ENCODE measurements at places on chromosomes 12 and 14.

DNA sequence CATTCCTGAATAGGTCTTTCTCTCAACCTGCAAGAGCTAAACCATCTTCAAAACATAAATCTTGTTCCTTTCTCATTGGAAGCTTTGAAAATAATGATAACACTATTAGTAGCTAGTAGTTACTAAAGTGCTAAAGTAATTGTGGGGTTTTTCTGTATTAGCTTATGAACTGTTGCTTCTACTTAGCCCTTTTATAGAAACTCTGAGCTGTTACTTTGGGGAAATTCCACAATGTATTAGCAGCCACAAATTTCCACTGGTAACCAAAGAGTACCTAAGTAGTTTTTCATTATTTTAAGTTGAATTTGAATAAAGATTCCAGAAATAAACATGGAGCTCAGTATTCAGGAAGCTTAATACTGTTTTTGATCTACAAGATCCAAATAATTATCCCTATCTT is 6.4 kb upstream of the MAPK1IP1L start:
- DNase-seq, result no peak

DNA sequence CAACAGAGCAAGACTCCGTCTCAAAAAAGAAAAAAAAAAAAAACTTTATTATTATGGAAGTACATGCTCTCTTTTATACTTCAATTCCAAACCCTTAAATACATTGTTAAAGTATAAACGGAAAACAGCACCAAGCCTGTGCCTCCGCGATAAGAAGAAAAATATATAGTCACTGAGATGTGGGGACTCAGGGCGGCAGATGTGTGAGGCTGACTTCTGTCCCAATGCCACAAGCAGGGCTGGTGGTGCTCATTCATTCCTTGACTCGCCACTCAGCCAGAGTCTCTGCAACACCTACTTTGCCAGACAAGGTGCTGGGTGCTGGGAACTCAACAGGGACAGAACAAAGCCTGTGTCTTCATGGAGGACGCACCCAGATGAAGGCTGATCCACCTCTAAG is 13.8 kb downstream of the LGMN start:
- DNase-seq, result no peak

DNA sequence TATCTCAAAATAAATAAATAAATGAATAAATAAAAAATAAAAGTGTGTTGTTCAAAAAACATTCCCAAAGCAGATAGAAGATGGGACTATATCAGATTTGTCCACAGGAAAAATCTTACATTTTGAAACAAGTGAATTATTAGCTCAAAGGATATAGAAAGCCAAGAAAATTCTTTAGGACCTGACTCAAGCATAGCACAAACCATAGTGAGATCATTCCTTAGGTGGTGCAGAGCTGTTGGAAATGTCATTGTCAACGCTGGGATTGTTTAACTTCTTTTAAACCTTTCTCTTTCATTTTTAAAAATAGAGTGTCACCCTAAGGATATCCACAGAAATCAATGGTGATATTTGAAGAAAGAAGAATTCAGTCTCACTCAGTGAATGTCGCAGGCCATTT is 43.5 kb downstream of the DRAM1 start:
- no peak for DNase-seq

DNA sequence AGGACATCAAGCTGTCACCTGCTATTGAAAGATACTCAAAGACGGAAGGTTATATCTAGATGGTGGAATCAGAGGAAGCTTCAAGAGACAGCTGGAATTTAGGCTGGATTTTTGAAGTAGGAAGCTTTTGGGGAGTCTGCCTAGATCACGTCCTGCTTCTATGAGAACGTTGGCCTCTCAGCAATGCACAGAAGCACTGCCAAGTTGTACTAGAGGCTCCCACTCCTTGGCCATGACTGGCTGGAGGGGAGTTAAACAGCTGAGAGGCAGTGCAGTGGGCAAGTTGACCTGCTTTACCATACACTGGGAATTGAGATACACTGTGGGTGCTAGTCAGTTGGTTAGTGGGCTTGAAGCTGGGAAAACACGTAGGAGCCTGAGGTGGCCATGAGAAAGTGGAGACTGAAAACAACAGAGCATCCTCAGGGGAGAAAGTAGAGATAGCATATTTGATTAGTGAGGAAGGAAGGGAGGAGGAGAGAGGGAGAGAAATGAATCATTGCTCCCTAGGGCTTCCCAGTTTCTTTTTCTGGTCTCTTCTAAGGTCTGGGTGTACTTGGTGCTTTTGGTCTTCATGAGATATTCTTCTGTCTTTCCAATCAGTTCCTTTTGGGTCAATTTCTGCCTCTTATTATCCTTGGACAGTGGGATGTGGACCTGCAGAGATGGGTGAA is 110.8 kb downstream of the EMP1 start:
- DNase-seq, result no peak

DNA sequence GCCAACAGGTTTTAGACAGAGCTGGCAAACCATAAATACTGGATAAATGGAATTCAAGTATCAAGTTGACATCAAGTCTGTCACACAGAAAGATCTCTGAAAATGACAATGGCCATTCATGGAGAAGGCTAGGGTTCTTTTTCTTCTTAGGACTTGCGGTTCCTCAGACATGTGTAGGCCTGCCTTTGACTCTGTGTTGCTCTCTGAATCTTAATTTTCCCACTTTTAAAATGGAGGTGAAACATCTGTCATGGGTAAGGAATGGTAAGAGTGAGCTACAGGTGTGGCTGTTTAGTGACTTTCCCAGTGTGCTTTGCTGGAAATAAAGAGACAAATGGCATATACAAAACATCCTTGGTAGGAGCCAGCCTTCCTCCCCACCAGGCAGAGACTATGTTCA is 79.2 kb downstream of the PTCSC3 start:
- no peak for DNase-seq

DNA sequence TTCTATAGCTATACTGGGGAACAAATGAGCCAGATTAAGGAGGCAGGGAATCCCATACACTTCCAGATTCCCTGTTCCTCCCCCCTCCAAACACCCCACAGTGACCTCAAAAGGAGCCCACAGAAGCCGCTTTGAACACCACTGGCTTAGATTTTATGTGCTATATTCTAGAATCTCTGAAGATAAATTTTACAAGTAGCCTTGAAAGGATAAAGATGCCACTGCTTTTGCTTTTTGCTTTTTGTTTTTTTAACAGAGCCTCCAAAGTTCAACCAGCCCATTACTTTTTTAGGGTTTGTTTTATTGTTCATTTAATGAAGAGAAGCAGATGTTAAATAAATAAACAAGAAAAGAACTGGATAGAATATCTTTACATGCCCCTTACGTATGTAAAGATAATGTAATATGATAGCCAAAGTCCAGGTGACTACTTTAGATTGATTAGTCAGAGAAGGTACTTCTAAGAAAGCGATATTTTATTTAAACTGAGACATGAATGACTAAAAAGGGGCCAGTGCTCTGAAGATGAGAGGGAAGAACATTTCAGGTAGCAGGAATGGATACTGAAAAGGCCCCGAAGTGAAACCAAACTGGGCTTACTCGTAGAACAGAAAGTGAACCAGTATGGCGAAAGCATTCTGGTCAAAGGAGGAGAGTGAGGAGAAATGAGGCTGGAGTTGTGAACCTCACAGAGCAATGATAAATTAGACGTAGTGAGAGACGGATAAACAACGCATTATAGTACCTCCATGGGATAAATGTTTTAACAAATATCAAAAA is 44.6 kb downstream of the DUSP6 start:
- DNase-seq, result no peak

- DNase-seq, result no peak
These were observed 322.3 kb downstream of the DUSP6 start for GRCh38 chr12:89029961-89030360.

- DNase-seq, result no peak
These were observed 335.6 kb downstream of the SYT1 start for GRCh38 chr12:79200176-79200575.

DNA sequence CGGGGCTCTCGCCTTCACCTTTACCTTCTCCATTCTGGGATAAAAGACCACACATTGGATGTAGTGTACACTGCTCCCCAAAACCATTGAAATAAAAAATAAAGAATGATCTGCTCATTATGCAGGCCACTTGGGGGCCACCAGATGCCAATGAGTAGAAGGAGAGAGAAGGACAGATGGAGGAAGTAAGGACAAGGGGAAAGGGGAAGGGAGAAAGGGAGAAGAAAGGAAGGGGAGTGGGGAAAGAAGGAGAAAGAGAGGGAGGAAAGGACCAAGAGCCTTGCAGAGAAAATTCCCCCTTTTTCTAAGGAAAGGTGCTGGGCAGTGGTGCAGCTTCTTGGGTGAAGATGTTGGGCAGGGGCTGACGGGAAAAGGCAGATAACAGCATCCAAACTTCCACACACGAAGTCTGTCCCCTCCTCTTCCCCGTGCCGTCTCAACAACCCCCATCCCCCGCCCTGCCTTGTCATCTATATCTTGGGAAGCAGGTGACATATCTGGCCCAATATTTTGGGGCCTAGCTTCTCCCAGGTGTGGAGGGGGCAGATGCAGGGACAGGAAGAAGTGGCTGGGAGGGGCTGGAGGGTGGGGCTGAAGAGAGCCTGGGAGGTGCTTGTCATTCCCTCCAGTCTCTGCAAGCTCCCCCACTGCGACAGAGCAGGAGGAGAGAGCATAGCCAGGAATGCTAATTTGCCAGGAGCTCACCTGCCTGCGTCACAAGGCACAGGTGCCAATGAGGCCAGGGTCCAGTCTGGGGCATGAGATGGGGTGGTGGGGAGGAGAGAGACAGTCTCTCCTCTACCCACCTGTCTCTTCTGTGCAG is 107.5 kb downstream of the SINHCAF start:
- DNase-seq, result no peak

GRCh38 chr14:51862176-51862796 is 1.9 kb downstream of the GNG2 start:
- no peak for DNase-seq

DNA sequence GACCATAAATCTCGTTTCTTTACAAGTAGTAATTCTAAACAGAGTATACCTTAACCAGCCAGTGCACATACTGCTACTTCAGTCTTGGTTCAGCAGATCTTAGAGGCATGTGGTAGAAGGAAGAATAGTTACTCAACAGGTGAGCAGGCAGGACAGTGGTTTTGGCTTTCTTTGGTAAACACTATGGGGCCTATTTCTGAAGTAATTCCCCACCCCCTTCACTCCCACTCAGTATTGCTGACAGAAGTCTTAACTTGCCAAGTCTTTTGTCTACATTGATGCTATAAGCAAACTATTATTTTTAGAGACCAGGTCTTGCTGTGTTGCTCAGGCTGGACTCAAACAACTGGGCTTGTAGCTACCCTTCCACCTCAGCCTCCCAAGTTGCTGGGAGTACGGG is 68.5 kb downstream of the FBXO34 start:
- peak; percentile 65 for DNase-seq

- peak; percentile 25 for DNase-seq
These were observed 363 bp upstream of the LMO3 start for GRCh38 chr12:16606201-16606849.

DNA sequence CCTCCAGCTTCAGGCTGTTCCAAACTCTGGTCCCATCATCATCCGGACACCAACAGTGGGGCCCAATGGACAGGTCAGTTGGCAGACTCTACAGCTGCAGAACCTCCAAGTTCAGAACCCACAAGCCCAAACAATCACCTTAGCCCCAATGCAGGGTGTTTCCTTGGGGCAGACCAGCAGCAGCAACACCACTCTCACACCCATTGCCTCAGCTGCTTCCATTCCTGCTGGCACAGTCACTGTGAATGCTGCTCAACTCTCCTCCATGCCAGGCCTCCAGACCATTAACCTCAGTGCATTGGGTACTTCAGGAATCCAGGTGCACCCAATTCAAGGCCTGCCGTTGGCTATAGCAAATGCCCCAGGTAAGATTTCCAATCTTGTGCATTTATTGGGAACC is 3.3 kb downstream of the SP1 start:
- DNase-seq, result no peak

- DNase-seq, result no peak
These were observed 1089.8 kb downstream of the FLRT2 start for GRCh38 chr14:86619726-86620125.

GRCh38 chr12:124445121-124445718 is 122.2 kb downstream of the NCOR2 start:
- DNase-seq, result no peak
